ENCODE measurements at places on chromosomes 1 and 21.

DNA sequence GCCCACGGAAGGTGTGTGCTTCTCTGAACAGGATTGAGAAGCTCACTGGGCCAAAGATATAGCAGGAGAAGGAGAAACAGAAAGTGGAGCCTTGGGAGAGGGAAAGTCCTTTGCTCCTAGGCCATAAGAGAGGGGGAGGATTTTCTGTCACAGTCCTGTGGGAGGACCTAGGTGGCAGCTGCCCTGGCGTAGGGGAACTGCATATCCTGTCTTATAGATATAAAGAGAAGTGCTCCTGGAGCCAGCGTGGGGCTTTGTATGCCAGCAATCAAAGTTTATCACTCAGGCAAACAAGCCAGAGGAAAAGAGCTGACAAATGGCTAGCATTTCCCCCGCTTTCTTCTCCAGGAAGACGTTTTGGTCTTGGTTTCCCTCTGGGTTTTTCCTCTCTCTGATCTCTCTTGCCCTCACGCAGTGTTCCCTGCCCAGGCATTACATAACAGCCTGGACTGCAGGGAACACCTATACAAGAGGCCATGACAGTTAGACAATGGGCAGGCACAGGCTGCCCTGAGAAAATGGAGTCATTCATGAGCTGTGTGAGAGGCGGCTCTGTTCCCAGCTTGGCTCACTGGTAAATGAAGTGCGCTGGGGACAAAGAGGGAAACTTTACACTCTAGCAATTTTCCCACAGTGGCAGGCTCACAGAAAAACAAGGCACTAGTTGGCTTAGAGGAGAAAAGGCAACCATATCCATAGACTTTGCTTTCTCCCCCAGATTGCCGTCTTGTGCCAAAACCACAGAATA is 52.5 kb upstream of the ZNF648 start:
- no peak for DNase-seq

GRCh38 chr1:24169286-24169685 is 17.8 kb downstream of the IFNLR1 start:
- no peak for DNase-seq

DNA sequence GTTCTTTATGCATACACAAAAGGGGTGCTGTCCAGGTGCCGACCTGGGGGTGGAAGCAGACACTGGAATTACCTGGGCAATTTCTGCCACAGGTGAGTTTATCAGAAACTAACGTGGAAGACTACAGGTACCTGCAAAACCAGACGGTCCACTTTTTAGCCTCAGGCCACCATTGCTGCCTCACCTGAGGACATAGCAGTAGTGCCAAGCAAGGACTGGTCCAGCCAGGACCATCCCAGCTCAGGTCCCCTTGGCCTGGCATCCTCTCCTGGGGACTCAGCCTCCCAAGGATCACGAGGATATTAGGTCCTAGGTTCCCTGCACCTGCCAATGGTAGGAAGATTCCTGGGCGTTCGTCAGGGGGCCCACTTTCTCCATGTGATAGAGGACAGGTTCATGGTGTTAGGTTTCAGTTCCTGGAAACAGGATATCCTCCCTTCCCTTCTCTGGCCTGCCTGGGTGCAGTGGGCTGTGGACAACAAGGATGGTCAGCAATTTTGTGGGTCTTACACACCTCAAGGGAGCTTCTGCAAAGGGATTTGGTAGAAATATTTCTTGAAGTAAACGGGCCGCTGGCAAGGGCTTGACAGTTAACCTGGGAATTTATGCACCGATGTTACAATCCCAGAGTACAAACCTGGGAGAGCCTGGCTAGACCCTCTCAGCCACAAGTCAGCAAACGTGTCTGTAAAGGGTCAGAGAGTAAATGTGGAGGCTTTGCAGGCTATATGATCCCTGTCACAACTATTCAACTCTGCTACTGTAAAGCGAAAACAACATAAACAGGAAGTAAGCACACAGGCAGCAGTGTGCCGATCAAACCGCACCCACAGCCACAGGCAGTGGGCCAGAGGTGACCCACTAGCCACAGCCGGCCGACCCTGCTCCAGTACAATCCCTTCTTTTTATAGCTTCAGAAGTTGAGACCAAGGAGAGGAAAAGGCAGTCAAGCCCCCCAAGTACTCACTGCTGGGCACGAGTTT is 71.4 kb upstream of the RAB4A start:
- no peak for DNase-seq

- DNase-seq, result no peak
Measured at GRCh38 chr1:156491151-156491949, 9.2 kb downstream of the MEF2D start.

GRCh38 chr1:206577626-206578025 is 34.6 kb downstream of the EIF2D start:
- no peak for DNase-seq

DNA sequence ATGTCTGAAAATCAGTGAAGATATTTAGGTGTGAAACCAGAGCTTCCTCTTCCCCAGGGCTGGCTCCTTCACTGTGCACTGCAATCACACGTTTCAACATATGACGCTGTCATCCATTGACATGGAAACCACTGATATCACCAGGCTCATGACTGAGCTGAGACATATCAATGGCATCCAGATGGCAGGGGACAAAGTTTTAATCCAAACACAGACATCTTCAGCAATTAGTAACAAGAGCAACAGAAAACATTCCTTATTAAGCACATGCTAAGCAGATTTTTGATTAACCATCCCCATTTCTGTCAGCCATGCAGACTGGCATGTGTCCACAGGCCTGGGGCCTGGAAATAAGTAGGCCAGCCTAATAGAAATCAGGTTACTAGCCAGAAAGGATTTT is 108.0 kb upstream of the ADAR start:
- DNase-seq, result no peak

DNA sequence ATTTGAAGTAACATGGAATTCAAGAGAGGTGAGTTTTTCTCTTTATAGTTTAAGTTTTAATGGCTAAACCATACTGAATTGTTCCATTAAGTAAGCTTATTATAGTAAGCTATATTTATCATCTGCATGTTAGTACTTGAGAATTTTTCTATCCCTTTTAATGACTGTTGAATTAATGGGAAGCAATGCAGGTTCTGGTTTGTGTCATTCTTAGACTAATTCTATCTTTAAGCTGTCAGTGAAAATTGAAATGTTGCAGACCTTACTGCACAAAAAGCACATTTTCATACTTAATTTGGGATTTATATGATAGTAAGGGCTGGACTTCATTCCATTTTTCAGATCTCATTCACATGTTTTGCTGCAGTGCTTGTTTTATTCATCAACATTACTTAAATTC is 25.9 kb downstream of the SRSF11 start:
- no peak for DNase-seq

GRCh38 chr1:204076891-204077290 is 4.0 kb downstream of the SOX13 start:
- DNase-seq, result no peak

- DNase-seq, result no peak
Measured at GRCh38 chr1:31012210-31012924, 53.1 kb downstream of the PUM1 start.
